Mononuclear cell (primary cell): ENCODE measurements at places on chromosomes 3 and 15. TPM values are rescaled to one million over a fixed set of nuclear protein-coding genes. Genes with fewer than 3 reads are reported as not detected.

The FETUB gene
- not detected for total RNA-seq

The CIB2 gene
- total RNA-seq, result 1.9 TPM

The VPS39 gene
- 103 TPM for total RNA-seq

The TARS3 gene
- total RNA-seq, result 16.3 TPM

The ACKR2 gene
- total RNA-seq, result 0.10 TPM

The GOLGA6L7 gene
- total RNA-seq, result not detected

The CPN2 gene
- total RNA-seq, result not detected

The GATM gene
- 2.3 TPM for total RNA-seq

The BRPF1 gene
- 40.9 TPM for total RNA-seq

The MEX3B gene
- 1.3 TPM for total RNA-seq

The TGM4 gene
- not detected for total RNA-seq

The DAZL gene
- 0.10 TPM for total RNA-seq

The PEX11A gene
- 0.42 TPM for total RNA-seq

The RTP1 gene
- total RNA-seq, result not detected

The NR1I2 gene
- not detected for total RNA-seq

The SLC22A13 gene
- total RNA-seq, result not detected

The BAHD1 gene
- total RNA-seq, result 13.9 TPM

The SKOR1 gene
- 1.9 TPM for total RNA-seq

The CSPG5 gene
- 0.10 TPM for total RNA-seq

The COL6A6 gene
- under 0.01 TPM for total RNA-seq

The C3orf18 gene
- 3.7 TPM for total RNA-seq

The TIMP4 gene
- total RNA-seq, result not detected

The ZNF662 gene
- 1.2 TPM for total RNA-seq

The GRAMD1C gene
- total RNA-seq, result 2.3 TPM

The CEP152 gene
- total RNA-seq, result 12.8 TPM

The SCN11A gene
- total RNA-seq, result under 0.01 TPM

The SHISA5 gene
- total RNA-seq, result 64.1 TPM
